Hematopoietic multipotent progenitor cell treated with erythropoietin and hydrocortisone succinate and interleukin-3 and kit ligand, for 4 days (in vitro differentiated cells): ENCODE measurements at places on chromosomes 7 and 10.

- DNase-seq: no peak
Measured at GRCh38 chr7:132112106-132112505, 464.2 kb downstream of the PLXNA4 start.

DNA sequence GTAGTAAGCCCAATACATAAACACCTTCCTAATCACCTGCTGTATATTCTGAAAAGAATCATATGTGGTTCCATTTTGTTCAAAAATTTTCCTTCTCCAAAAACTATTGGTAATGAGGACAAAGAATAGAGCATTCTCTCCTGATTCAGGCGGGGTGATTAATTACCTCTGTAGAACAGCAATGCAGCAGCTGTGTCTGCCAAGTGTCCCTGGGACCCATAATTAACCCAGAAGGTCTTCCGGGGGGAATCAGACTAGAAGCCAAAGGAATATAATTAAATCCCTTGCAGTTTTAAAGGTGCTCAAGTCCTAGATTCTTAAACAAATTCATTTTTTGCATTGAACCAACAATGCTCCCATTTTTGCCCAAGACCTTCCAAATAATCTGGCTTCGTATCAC, 60.3 kb upstream of the ABLIM1 start:
- no peak for DNase-seq

DNA sequence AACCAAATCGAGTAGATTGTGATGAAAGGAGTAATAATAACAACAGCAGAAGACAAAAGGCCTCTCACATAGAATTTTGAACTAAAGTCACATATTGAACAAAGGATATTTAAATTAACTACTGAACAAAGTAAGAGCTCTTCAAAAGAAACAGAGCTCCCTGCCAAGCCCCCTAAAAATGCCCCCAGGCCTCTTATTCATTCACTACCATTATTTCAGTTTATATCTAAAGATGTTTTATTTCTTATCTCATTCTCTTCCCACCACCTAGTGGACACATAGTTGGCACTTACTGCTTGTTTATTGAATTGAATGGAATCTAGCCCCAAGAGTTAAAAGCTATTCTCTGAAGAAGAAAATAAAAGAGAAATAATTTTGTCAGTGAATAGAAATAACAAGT, 37.4 kb downstream of the VCL start:
- DNase-seq: peak; percentile 66

DNA sequence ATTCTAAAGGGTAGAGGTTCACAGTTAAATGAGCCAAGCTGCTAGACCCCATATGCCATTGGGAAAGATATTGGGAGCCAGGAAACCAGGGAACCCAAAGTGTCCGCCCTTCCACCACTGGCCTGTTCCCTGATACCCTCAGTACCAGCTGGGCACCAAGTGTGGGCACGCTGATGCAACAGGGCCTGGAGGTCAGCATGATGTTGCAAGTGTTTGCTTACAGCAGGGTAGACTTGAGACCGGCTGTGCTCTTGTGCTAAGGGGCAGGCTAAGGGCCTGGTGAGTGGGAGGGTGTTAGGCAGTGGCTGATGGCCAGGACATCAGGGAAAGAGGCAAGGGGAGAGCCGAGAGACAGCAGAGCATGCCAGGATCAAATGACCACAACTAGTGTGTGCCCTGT, 21.0 kb upstream of the MYL7 start:
- no peak for DNase-seq

DNA sequence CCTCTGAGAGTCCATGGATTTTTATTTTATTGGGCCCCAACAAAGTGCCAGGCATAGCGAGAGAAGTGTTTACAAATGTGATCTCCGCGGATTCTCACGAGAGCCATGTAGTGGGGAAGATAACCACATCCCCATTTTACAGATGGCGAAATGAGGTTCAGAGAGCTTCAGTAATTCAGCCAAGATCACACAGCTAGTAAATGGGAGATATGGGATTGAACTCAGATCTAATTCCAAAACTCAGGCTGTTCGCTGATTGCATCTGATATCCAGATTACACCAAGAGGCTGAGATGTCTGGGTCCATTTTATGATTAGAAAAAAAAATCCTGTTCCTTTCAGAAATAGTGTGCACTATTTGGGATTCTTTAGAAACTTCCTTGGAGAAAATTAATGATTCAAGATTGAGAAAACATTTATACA, 1.3 kb downstream of the FAS start:
- peak; percentile 78 for DNase-seq

DNA sequence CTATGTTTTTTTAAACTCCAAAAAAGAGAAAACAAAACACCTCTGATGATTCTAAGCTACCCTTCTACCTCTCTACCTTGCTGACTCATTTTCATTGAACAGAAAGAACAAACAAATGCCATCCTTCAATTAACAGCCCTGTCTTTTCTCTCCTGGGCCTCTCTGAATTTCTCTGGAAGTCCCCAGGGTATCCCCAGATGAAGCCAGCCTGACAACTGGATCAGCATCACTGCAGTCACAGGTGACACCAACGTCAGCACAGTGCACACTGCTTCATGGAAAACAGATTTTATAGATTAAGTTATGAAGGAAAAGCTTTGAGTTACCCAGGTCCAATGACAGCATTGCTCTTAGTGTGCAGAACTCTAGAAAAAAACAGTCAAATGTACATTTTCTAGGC, 5.7 kb downstream of the HUS1 start:
- no peak for DNase-seq

- DNase-seq: no peak
Measured at GRCh38 chr7:91407942-91408341, 143.7 kb downstream of the FZD1 start.

- DNase-seq: no peak
Measured at GRCh38 chr10:31219306-31219705, 99.7 kb upstream of the ZEB1 start.

DNA sequence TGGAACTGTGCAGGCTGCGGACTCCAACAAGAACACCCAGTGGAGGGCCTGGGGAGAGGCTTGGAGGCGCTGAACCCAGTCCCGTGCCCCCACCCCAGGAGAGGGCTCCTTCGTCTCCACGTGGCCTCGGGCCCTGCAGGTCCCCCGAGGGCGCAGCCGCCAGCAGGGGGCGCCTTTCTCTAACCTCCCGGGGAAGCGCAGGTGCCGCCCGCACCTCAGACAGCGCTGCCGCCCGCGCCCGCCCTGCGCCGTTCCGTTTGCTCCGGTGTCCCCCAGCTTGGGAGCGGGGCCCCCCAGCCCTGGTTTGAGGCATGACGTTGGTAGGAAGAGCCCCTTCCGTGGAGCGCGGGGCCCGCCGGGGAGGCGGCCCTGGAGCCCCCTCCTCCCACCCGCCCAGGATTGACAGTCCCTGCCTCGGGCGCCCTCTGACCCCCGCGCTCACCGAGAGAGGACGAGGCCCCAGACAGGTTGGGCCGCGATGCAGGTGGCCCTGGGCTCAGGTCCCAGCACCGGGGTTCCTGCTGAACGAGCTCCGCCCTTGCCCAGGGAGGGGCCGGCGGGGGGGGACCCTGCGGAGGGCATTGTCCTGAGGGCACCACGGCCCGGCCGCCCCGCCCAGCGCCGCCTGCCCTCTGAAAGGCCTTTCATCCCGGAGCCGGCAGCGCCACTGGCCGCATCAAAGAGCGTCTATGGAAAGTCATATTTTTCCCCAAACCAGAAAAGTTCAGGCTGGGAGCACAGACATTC, 42.8 kb downstream of the FOXL3 start:
- DNase-seq: peak; percentile 85

GRCh38 chr7:90455163-90456030, 14.0 kb upstream of the PTTG1IP2 start:
- DNase-seq: peak; percentile 71

DNA sequence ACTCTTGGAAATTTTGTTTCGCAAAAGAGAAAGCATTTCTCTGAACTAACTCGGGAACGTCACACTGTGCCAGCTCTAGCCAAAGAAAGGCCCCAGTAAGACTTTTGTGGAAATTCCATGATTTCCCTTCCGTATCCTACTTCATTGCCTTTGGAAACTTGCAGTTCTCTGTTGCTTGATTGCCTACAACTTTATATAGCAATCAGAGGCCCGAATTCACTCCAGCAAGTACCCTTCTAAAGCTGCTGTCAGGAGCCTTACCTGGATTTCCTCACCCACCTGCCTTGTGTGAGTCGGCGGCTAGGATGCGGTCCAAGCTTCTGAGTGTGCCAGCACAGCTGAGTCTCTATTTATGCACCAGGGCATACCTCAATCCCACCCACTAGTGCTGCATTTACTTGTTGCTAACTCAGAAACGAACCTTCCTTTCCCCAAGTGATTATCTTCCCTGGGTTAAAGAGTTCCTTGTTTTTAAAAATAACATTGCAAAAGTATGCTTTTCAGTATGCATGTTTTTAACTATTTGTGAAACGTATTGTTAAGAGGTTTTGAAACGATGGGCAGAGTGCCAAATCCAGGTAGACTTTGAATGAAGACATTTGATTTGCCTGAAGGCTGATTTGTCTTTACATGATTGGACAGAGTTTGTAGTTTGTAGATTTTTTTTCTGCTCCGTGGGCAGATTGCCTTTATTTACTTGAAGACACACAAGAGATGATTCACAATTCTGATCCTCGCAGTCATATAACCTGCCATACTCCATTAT, at the start of gene AGR2:
TSS of gene AGR2 (minus strand) at position 326 of the 766 bp plus-strand sequence. CDS start 3,203 bp downstream, outside the sequence.
- no peak for DNase-seq

- DNase-seq: peak; percentile 63
Measured at GRCh38 chr7:87312215-87312865, 33.1 kb upstream of the CROT start.

DNA sequence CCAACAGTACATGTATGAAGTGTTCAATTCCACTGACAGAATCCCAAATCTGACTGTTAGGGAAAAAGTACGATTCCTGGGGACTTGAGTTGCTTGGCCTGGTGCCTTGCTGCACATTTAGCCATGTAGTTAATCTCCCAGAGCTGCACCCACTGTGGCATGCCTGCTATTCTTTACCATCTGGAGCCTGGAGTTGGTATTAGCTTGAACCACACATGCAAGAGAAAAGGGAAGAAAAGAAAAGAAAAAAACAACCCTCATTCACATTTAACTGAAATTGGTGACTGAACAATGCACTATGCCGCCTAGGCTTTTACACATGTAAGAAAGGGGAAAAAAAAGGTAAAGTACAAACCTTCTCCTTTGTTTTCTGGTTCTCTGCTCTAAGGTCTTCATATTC, 26.1 kb downstream of the SHTN1 start:
- DNase-seq: no peak

DNA sequence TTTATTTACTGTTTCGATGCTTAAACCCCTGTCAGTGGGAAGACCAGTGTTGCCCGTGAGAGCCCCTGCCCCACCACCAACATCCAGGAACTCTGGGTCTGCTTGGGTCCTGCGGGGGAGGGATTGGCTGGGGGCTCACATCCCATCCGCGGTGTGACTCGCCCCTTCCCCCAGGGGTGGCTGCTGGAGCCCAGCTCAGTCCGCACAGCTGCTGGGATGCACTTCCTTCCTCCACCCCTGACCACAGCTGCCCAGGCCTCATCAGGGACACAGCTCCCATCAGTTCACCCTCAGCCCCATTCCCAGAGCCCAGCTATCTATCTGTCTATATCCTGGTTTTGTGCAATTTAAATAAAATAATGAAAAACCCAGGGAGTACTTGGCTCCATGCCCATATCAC, 54.5 kb downstream of the JAKMIP3 start:
- no peak for DNase-seq

GRCh38 chr10:21929070-21929469, 74.5 kb downstream of the DNAJC1 start:
- no peak for DNase-seq

DNA sequence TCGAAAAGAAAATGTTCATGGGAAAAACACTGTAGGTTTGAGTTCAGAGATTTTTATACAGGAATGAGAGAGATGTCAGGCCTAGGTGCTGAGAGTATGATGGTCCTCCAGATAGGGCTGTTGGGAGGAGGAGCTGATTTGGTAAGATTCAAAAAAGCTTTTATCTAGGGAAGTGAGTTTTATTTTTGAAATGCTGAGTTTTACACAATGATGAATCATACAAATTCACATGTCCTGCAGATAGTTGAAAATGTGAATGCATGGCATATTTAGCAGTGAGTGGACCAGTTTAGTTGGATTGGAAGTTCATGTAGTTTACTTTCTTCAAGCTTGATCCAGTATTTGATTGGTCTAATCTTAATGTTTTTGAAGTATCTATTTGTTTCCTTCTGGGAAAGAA, 154.8 kb downstream of the LRRC4 start:
- no peak for DNase-seq

GRCh38 chr7:78014401-78014800, 215.8 kb downstream of the PHTF2 start:
- no peak for DNase-seq

DNA sequence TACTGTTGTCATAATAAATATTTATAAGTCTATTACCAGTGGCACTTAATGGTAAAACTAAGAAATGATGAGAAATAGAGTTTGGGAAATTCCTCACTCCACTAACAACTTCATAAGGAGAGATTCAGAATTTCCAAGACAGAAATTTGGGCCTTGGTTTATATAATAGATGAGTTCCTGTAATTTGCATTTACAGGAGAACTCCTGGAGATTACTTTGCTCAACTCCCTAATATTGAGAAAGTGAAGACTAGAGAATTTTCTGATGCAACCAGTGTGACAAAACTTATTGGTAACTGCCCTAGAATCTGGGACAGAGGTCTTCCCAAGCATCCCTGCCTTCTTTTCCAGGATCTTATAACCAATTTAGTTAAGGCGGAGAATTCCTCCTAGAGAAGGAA, 49.1 kb upstream of the GSAP start:
- no peak for DNase-seq
